ENCODE measurements at places on chromosomes 2 and 18.
A peak's percentile ranks its signal among the peaks of the same experiment; 100 is the strongest.

DNA sequence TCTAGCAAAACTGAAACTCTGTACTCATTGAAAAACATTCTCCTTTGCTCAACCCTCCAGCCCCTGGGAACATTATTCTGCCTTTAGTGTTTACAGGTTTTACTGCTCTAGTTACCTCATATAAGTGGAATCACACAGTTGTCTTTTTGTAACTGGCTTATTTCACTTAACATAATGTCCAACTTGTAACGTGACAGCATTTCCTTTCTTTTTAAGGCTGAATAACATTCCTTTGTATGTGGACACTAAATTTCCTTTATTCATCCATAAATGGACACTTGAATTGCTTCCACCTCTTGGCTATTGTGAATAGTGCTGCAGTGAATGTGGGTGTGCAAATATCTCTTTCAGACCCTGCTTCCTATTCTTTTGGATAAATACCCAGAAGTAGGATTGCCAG, 144.9 kb downstream of the ACTR3 start:
- no peak for DNase-seq

GRCh38 chr2:145623136-145623535, 1103.2 kb upstream of the ZEB2 start:
- DNase-seq, result no peak

GRCh38 chr2:97970293-97971060, 25.3 kb downstream of the TMEM131 start:
- DNase-seq, result no peak

- DNase-seq, result peak; percentile 43
Observed at GRCh38 chr18:76491776-76492668, 3.0 kb downstream of the ZNF516 start.

DNA sequence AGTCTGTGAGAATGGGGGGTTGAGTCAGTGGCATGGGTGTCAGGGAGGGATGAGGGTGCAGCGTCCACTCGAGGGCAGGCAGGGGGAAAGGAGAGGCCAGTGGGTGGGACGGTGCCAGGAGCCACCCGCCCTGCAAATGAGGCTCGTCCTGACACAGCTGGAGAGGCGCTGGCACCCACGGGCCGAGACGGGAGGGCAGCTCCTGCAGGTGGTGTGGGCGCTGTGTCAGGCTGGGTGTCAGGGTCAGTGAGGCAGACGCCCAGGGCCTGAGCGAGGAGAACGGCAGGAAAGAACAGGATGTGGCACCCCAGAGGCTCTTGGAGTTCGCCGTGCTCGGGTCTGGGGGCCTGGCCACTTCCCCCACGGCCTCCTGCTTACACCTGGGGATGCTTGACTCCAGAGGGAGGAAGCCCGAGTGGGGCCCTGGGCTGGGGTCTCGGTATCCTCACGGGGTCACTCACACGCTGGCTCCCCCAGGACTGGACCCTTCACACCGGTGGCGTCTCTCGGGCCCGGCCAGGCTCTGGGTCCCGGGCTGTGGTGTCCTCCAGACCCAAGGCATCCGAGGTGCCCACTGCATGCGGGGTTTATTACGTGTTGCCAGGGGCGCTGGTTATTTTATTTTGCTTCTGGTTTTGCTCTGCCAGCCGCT, 130.5 kb upstream of the CTDP1 start:
- no peak for DNase-seq

DNA sequence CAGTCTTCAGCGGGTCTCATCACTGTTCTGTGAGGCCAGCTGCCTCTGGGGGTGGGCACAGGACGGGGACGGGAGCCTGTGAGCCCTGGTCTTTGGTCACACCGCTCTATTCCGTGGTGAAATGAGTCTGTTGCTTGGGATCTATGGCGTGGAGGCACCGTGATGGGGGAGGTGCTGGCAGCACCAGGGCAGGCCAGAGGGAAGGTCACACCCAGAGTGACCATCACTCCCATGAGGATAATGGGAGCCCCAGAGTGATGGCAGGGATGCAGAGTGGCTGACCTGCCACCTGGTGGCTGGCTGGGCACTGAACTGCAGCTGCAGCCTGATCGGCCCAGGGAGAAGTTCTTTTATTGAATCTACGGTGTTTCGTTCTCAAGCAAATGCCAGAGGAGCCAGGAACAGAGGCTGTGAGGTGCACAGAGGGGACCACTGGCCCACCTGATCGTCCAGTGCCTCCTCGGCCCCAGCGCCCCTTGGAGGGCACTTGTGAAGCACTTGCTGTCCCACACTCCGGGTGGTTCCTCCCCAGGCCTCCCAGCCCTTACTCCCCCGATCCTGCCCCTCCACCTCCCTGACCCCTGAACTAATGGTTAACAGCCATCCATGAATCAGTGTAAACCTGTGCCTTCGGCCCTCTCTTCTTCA, 17.9 kb downstream of the KCNIP3 start:
- peak; percentile 36 for DNase-seq

DNA sequence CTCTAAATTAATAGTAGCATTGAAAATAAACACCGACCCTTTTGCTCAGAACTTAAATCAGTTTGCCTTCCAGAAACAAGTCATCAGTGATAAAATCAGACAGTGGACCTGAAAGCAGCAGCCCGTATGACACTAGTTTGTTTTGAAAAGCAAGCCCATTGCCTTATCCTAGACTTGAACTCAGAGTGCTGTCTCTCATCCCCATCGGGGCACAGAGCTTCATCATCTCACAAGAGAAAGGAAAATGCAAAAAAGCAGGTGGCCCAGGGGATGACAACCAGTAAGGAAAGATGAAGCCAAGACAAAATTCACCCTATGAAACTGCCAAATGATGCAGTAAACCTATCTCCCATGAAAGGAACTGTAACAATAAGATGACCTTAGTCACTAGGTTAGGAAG, 71.2 kb downstream of the CERKL start:
- DNase-seq, result no peak

- no peak for DNase-seq
Observed at GRCh38 chr2:109517118-109517889, 96.5 kb downstream of the SEPTIN10 start.

DNA sequence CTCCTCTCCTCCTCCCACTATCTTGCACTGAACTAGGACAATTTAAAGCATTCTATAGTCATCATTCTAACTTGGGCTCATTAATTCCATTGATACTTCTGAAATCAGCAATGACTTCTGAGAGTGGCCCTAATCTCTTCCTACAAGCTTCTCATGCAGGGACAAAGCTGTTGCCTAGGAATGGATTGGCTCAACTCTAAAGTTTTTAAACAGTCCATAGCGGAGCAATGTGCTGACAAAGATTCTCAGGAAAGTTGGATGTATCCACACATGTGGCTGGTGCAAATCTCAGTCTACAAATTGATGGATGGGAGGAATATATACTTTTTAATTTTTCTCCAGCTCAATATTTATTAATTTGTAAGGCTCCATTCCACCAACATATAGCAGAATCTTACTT, 388.9 kb downstream of the SETBP1 start:
- DNase-seq, result no peak

GRCh38 chr2:170984079-170984478, 55.0 kb downstream of the GORASP2 start:
- DNase-seq, result no peak

GRCh38 chr2:8064603-8065002, 617.3 kb upstream of the ID2 start:
- no peak for DNase-seq

GRCh38 chr2:212254339-212254738, 284.3 kb downstream of the ERBB4 start:
- peak; percentile 52 for DNase-seq

- no peak for DNase-seq
Observed at GRCh38 chr2:217316743-217317142, 456.9 kb upstream of the TNP1 start.

GRCh38 chr18:34595690-34596089, 114.4 kb upstream of the DTNA start:
- DNase-seq, result peak; percentile 29

DNA sequence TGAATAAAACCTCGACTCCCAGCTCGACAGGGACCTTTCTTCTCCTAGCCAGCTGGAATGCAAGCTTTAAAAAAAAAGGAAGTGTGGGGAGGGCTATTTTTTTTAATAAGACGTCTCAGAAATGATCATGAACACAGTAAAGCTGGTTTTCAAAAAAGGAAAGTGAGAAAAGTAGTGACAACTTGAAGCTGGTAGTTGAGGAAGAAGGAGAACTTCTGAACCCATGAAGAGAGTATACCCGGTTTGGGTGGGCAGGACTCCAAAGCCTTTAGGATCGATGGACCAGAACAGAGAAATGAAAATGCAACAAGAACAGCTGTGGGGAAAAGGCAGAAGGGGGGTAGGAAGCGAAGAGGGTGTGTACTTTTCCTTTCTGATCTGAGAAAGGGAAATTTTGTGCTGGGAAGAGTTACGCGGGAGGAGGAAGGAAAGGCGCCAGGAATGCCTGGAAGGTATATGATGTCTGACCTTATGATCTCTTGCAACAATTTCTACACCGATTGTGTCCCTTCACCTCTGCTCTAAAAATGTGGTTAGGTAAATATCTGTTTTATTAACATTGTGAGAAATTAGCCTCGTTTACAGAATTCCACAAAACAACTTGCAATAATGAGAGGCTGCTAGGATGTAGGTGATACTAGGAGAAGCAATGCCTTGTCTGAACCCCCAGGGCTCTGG, 22.6 kb upstream of the CYP1B1 start:
- no peak for DNase-seq

- no peak for DNase-seq
Observed at GRCh38 chr2:216006164-216006663, 7.1 kb downstream of the MREG start.

DNA sequence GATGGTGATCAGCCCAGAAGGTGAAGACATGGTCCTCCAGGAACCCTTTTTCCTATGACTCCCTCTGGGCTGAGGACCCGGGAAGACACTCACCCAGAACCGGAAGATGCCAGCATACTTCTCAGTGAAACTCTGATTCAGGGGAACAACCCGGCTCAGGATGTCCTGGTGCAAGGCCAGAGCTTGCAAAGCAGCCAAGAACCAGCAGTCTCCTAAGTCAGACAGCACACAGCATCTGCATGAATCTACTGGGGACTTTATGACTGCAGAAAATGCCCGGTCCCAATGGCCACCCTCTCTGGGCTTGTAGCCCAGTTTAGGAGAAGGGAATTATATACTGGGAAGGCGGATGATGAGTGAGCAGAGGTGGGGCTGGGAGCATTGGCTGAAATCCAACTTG, 15.3 kb downstream of the CAPN14 start:
- no peak for DNase-seq

GRCh38 chr2:97732436-97733340, 19.3 kb downstream of the ZAP70 start:
- no peak for DNase-seq

- DNase-seq, result no peak
Observed at GRCh38 chr2:10514273-10514672, 66.1 kb upstream of the ODC1 start.

- DNase-seq, result no peak
Observed at GRCh38 chr2:124258140-124258880, 233.2 kb downstream of the CNTNAP5 start.

- DNase-seq, result no peak
Observed at GRCh38 chr2:85409845-85410583, at the start of gene CAPG. Gene CAPG, minus strand, starts transcription at chr2:85410366. Its CDS starts 8,221 bp downstream, at chr2:85402145.

DNA sequence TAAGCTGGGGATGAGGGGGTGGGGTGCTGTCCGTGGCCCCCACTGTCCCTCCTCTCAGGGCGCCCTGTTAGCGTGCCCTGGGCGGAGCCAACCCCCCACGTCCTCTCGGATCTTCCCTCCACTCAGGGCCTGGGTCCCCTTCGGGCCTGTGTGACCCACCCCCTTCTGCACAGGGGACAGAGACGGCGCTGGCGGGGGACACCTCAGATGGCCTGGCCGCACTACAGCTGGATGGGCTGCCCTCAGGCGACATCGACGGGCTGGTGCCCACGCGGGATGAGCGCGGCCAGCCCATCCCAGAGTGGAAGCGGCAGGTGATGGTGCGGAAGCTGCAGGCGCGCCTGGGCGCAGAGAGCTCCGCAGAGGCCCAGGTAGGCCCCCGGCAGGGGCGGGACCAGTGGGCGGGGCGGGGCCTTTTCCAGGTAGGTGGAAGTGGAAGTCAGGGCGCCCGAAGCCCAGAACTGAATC, 9.9 kb upstream of the KLHL30 start:
- no peak for DNase-seq

DNA sequence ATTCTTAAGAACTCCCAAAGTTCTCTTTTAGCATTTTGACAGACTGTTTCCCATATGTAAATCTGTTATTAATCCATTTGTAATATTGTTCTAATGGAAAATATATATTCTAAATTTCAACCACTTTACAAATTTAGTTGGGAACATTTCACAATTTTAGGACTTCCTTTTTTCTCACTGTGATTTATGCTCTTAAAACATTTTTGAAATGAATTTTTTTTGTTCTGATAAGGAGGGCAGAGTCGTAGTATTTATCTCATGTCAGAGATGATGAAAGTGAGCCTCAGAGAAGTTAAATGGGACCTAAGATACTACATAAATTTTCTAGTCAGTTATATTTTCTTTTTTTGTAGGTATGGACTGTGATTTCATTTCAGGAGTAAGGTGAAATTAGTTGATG, 26.6 kb downstream of the RASGRP3 start:
- DNase-seq, result no peak

DNA sequence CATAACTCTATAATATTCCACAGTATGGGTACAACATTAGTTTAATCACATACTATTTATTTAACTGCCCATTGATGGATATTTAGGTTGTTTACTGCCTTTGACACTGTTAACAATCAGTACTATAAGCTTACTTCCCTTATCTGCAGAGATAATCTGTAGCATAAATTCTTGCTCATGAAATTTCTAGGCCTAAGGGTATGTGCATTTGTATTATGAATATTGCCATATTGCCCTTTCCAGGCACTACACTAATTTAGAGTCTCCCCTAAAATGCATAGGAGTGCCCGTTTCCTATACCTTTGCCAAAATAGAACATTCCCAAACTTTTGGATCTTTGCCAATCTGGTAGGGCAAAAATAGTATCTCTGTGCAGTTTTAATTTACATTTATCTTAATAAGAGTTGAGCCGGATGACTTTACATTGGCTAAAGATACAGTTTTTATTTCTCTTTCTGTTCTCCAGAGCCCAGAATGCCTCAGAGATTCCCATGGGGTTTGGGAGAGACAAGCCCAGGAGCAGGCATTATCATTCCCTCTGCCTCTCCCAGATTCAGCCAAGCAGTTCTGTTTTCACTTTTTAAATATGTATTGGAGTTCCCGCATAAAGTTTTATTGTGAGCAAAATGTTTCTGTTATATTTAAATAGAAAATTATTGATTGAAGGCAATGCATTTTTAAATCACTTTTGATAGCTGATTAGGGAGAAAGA, 102.8 kb downstream of the CAPN13 start:
- DNase-seq, result no peak

- no peak for DNase-seq
Observed at GRCh38 chr2:182128821-182129707, 143.4 kb downstream of the PPP1R1C start.

DNA sequence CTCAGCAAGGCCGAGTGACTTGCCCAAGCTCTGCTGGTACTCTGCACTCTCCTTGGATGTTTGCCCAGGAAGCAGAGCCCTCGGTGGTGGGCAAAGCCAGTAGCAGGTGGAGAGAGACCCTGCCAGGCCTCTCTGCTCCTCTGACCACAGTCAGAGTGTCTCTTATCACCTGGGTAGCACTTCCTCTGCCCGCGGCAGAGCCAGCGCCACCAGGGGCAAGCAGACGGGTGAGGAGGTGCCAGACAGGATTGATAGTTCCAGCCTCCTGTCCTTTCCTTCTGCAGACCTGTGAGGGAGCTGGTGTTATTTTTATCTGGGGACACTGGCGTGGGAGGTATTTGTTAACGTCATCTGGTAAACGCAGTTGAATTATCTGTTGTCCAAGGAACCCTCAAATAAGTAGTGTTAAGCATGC, 152.9 kb downstream of the SMAD7 start:
- DNase-seq, result no peak
